NCI-H1694 (cell line): ENCODE measurements at places on chromosomes 5 and 9.
A peak's percentile ranks its signal among the peaks of the same experiment; 100 is the strongest.

DNA sequence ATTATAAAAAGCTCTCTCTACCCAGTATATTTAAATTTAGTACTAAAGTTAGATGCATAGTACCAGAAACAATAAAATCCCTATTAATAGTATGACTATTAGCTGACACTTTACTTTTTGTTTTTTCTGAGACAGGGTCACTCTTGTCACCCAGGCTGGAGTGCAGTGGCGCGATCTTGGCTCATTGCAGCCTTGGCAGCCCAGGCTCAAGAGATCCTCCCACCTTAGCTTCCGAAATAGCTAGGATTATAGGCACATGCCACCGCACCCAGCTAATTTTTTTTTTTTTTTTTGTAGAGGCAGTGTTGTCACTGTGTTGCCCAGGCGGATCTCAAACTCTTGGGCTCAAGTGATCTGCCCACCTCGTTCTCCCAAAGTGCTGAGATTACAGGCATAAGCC, 8.0 kb downstream of the CCNG1 start:
- DNase-seq: no peak

DNA sequence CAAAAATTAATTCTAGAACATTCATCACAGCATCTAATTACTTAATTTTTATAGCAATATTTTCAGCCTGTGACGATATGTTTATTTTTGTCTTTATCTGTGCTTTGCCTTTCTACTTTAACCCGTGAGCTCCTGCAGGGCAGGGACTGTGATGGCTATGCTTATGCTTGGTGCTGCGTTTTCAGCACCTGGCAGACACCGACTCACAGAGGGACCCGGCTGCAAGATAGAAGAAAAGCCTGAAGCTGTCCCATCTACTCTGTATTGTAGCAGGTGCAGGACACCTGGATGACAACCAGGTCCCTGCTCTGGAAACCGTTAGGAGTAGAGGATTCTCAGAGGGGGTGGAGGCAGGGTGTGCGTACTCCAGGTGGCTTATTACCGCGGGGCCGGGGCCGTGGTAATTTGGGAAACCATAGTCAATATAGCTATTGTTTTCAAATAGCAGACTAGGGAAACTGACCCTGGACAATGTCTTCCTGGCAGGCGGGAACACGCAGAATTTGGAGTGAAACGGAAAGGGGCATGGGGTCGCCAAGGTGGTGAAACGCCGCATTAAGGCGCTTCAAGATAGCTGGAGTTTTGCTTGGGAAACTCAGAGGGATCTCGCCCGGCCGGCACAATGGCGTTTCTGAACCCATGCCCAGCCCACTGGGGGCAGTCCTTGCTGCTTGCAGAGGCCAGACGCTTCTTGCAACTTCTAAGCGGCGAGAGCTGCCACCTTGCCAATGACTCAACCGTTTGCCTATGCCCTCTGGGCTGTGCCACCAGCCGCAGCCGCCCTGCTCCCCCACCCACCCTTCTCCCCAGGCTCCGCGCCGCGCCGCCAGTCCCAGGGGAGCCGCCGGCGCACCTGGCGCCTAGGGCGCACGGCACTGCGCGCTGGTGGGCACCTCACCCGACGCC, 140.1 kb upstream of the PALM2AKAP2 start:
- DNase-seq: no peak

- no peak for DNase-seq
Measured at GRCh38 chr5:175694371-175695160, 36.7 kb downstream of the HRH2 start.

- DNase-seq: no peak
Measured at GRCh38 chr9:136133191-136133958, 14.7 kb upstream of the TMEM250 start.

DNA sequence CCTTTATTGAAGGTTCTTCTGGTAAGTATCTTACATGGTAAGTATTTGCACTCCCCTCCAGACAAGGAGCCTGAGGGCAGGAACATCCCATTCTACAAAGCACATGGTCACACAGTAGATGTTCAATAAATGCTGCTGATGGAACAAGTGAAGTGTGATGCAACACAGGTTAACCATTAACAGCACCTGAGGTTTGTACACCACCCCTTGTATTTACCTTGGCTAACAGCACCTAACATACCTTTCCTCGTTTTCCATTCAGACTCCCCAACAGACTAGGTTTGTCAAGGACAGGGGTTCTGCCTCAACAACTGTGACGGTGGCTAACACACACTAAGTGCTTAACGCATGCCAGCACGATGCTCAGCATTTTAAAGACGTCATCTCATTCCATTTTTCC, 213.6 kb downstream of the MAPKAP1 start:
- DNase-seq: no peak

GRCh38 chr5:159182691-159183090, 26.7 kb downstream of the RNF145 start:
- no peak for DNase-seq

DNA sequence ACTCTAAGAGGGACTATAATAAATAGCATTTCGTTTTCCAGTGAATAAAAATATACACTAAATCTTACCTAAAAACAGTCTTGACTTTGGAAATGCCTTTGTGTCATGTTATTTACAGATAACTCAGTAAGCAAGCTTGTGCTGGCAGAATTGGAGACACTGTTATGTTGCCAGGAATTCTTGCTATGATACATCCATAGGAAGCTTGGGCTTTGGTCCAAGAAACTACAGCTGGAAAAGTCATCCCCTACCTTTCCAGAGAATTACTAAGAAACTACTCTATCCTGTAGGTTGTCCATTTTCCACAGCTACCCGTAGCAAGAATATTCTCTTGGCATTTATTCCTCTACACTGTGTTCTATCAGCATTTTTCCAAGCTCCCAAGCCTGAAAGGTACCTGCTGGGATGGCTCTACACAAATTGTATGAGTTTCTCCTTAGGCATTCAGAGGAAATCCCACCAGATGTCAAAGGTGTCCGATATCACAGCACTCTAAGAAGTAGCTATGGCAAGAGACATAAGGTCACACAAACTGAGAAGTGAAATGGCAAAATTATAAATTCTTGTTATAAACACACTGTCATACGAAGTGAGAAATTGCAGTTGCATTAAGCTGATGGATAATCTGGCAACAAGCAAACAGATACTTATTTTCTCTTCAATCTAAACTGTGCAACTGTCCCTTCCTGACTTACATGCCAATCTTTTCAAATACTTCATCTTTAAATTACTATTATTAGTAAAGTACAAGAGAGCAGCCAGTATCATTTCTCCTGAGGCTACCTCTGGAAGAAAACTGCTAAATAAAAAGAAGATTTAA, 68.5 kb downstream of the MCTP1 start:
- peak; percentile 4 for DNase-seq

GRCh38 chr5:61981886-61982285, 324.1 kb upstream of the KIF2A start:
- no peak for DNase-seq

DNA sequence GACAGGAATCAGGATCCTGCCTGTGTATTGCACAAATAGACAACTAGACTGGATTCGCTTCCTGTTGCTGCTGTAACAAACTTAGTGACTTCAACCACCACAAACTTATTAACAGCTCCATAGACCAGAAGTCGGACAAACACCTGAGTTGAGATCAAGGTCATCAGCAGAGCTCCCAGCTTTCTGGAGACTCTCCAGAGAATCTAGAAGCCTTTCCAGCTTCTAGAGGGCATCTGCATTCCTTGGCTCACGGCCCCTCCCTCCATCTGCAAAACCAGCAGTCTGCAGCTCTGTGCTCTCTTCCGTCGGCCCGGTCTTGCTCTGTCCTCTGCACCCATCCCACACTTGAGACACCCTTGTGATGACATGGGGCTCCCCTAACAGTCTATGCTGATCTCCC, 99.1 kb downstream of the KCNT1 start:
- no peak for DNase-seq

DNA sequence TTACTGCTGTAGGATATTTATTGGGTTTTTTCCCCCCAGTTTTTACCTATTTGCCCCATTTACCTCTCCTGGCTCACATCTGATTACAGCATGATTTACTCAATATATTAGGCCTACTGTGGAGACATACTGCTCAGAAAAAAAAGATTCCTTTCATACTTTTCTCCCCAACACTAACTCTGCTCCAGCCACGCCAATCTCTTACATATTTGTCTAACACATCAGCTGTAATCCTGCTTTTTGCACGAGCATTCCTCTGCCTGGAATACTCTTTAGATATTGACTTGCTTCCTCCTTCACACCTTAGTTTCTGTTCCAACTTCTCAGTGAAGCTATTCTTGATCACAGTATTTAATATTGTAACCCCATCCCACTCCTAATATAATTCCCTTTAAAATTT, 158.1 kb upstream of the VCAN start:
- DNase-seq: no peak

DNA sequence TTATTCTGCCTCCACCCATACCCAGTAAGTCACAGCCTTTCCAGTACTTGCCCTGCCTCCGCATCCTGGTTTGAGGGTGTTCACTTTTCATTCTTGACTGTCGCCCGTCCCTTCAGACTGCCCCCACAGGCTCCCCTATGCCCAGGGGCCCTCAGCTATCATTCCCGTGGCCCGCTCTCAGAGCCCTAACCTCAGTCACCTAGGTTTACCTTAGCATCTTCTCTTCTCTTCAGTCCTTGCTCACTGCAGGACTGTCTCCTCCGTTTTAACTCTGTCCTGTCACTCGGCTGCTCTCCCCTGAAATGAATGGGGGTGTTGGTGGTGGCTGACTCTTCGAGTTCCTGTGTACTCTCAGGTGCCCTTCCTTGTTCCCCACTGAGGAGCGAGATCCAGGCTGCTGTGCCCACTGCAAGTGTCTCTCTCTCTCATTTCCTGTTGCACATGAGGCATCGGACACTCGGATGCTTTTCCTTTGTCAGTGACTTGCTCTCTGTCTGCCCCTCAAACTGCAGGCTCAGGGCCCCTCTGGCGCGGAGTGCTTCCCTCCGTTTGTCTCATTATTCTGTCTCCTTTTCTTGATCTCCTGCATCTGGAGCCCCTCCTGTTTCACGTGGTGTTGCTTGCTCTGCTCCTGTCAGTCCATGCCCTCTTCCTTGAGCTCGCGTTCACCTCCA, 89.8 kb downstream of the CACNA1B start:
- DNase-seq: no peak

DNA sequence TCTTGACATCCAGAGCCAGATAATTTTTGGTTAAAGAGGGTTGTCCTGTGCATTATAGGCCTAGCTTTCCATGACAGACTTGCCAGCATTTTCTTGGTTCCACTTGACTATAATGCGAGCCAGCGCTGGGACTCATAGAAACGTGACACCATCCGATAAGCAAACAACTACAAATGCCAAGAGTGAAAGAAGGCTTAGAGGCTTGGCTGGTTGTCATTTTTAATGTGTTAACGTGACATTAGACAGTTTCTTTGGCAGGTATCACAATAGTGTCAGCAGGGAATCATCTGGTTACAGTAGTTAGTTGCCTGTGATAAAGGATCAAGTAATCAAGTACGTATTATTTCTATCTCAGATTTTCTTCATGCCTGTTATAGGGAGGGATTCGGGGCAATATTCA, 20.0 kb upstream of the LIFR start:
- no peak for DNase-seq

DNA sequence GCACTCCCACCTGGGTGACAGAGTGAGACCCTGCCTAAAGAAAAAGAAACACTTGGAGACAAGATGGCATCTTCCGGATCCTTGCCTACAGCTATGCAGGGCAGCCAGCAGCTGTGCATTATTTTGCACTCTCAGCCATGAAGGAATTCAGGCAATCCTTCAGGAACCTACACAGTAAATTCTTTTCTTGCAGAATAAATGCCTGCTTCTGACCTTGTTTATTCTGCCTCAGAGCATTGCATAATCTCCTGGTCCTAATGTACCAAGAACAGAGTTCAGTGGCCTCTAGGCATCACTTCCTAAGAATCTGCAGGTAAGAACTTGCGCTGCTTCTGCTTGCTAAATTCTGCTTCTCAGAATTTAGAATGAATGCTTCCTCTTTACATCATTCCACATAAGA, 16.8 kb downstream of the GLDC start:
- DNase-seq: no peak

GRCh38 chr9:132032238-132032950, 47.3 kb downstream of the MED27 start:
- no peak for DNase-seq

- no peak for DNase-seq
Measured at GRCh38 chr9:104094534-104095015, 466 bp downstream of the SMC2 start.

- no peak for DNase-seq
Measured at GRCh38 chr5:172706796-172707195, 64.2 kb downstream of the DUSP1 start.

DNA sequence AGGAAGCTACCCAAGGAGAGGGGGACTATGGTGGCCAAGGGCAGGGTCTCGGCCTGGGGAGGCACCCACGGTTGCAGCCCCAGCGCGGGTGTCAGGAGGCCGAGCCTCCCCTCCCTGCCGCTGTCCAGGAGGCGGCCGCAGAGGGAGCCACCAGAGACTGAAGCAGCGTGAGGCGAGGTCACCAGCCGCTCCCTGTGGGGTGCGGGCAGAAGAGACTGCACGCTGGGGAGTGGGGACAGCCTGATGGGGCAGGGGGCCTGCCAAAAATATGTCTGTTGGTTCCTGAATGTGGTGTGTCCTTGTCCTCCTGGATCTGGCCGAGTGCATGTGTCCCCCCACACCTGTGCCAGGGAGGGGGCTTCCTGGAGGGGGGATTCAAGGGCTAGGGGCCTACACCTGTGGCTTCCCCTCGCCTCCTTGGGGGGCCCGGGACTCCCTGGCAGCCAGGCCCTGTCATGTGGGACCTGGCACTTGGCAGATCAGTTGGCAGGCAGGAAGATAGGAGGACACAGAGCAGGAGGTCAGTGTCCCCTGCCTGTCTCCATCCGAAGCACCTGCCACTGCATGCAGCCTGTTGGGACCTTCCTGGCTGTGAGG, 131.2 kb downstream of the DAB2IP start:
- no peak for DNase-seq

GRCh38 chr5:134477462-134478245, 47.8 kb upstream of the JADE2 start:
- DNase-seq: no peak

DNA sequence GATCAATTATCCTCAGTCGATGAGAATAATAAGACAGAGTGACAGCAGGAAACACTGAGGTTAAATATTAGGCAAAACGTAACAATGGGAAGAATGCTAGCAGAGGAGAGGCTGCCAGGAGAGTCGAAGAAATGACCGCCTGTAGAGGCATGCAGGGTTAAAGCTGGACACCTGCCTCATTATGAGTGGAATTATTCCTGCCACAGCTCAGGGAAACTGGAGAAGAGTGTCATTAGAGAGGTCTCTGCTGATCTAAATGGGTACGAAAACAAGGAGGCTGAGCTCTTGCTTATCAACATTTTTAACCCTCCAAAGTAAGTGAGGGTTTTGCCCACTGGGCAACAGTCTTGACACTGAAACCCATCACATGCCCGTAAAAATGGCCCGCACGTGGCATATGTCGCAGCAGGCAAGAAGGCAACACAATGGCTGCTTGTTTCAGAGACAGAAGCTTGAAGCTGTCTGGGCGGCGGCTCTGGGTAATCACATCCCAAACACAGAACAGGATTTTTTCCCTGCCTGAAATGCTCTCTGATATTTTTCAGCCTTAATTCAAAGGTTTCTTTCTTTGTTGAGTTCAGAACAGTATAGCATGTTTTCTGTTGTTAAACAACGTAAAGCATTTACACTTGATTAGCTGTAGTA, 118.7 kb downstream of the MED27 start:
- DNase-seq: no peak

GRCh38 chr5:87754009-87754757, 341.5 kb upstream of the CCNH start:
- no peak for DNase-seq
